Kidney glomerular epithelial cell (primary cell): ENCODE measurements at places on chromosomes 3 and 15.

GRCh38 chr3:190566043-190566933, 52.4 kb downstream of the IL1RAP start:
- DNase-seq = peak; percentile 100

- DNase-seq = peak; percentile 73
Observed at GRCh38 chr3:157436583-157437291, at the start of gene PTX3. Gene PTX3 (plus strand): TSS chr3:157436850. CDS start chr3:157436934, 84 bp downstream.

DNA sequence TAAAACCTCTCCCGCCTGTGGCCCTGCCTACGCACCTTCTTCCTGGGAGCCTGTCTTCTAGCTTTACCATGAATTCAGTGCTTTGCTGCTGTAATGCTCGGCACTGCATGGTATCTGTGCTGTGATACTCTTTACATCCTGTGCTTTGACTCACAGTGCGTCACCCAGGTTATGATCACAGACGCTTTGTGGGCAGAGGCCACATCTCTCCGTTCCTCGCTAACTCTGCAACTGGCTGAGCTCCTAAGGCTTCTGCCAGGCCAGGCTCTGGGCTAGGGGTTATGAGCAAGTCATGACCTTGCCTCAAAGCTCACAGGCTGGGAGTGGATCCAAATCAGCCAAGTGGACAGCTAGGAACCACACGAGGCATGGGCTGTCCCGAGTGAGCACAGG, 23.2 kb downstream of the SPTBN5 start:
- peak; percentile 24 for DNase-seq

DNA sequence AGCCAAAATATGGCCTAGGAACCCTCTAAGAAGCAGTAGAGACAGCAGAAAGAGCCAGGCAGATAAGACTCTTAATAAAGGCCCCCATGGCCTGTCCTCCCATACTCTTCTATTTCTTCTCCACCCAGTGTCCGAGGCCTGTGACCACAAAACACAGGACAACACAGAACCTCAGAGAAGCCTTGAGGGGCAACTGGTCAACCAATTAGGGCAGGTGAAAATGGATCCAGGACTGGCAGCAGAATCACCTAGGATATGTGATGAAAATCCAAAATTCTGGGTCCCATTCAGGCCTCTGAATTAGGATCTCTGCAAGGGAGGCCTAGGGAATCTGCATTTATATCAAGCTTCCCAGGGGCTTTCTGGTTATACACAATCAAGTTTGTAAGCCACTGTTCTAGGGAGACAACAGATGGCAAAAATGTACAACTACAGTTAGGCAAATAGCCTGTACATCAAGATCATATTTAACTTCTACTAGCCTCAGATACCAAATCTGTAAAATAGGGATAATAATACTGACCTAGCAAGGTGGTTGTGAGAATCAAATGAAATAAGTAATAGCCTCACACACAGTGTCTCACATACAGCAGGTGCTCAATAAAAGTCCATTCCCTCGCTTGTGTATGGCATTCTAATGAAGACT, 10.4 kb downstream of the RAB27A start:
- DNase-seq = no peak

- DNase-seq = no peak
Observed at GRCh38 chr15:45262906-45263461, 10.9 kb downstream of the SLC28A2 start.

- no peak for DNase-seq
Observed at GRCh38 chr3:152621967-152622810, 212.7 kb upstream of the P2RY1 start.

DNA sequence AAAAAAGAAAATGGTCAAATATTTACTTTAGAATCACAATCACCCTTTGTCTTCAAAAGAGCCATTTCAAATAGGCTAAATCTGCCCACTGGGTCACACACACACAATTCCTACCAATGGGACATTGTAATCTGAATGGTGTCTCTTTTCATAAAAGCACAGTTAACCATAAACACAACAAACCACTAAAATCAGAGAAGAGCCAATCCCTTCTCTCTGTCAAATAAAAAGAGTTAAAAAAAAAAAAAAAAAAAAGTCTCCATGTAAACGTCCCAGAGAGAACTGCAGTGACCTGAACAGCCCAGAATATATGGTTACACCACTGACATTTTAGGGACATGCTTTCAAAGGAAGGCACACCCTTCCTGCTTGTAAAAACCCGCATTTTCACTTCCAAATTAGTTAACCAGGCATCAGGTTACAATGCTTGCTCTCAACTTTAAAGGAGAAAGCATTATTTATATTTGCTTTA, 63.7 kb downstream of the PRICKLE2 start:
- no peak for DNase-seq

GRCh38 chr3:182028081-182028480, 316.4 kb downstream of the SOX2 start:
- no peak for DNase-seq

- DNase-seq = no peak
Observed at GRCh38 chr15:78360367-78360801, 20.2 kb downstream of the CRABP1 start.

DNA sequence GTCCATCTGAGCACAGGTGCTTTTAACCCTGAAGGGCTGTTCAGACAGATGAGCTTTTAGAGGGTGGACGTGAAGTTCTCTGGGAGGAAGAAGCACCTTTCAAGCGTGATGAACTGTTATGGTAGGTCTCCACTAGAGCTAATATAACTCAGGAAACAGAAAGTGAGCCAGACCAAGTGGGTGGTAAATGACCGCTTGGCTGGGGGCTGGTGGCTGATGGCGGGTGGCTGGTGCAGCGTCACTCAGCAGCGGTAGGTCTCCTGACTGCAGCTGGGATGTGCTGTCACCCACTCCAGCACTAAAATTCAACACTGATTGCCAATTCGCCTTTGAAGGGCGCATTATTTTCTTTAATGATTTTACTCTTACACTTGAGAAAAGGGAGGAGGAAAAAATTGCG, 31.2 kb upstream of the LACTB start:
- DNase-seq = no peak

GRCh38 chr3:128814519-128815317, 64.7 kb upstream of the ACAD9 start:
- DNase-seq = no peak

DNA sequence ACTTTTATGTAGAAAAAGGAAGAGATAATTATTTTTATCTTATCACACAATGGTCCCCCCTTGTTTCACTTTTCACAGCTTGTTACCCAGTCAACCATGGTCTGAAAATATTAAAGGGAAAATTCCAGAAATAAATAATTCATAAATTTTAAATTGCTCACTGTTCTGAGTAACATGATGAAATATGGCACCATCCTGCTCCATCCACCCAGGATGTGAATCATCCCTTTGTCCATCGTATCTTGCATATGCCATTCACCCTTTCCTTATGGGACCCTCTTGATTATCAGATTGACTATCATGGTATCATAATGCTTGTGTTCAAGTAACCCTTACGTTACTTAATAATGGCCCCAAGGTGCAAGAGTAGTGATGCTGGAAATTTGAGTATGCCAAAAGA, 43.7 kb downstream of the ANKRD28 start:
- peak; percentile 16 for DNase-seq

DNA sequence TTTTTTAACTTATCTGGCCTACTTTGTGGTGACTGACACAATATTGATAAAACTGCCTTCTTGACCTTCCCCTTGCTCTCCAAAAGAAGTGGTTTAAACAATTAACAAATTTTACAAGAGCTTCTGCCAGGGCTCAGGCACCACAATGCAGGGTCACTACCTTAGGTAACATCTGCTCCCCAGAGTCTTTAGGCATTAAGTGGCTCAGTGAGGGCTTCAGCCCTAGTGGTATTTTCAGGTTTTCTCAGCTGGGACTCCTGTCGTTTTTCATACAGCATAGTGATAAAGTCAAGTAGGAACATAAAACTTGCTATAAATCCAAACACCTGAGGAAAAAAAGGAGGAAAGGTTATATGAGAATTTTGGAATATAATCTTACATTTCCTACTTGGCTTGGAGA, 18.9 kb downstream of the CMTM6 start:
- no peak for DNase-seq

- peak; percentile 64 for DNase-seq
Observed at GRCh38 chr15:72231833-72232478, 966 bp upstream of the PKM start.

- DNase-seq = no peak
Observed at GRCh38 chr3:194268654-194269512, 82.2 kb downstream of the CPN2 start.

GRCh38 chr3:134677196-134677986, 26.6 kb upstream of the KY start:
- no peak for DNase-seq

DNA sequence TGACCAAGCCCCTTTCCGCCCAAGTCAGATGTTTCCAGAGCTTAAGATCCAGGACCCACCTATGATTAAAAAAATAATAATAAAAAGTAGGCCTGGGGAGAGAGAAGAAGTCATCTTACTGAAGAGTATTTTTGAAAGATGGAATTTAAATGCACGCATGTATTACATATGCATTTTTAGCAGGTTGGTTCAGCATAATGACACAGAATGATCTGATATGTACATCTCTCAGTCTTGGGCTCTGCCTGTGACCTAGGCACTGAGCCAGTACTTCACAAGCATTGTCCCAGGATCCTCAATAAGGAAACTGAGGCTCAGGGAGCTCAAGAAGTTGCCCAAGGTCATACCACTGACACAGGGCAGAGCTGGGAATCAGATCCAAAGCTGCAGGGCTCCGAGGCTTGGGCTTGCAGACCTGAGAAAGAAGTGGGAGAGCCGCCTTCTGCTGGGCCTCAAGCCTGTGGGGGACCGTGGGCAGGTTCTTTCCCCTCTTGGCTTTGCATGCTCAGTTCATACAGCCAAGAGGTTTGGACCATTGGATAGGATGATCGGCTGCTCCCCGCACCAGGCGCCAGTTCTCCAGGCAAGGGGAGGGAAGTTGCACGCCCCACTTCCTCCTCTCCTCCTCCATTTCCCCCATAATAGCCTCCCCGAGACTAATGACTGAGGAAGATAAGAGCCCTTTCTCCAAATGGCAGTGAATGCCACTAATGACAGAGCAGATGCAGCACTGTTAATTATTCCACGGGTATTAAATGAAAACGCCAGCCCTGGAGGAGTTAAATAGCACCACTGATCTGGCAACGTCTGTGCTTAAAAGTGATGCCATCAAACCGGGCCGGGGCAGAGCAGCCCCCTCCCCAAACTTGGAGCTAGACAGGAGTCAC, 6.9 kb downstream of the SLC6A1 start:
- DNase-seq = no peak

DNA sequence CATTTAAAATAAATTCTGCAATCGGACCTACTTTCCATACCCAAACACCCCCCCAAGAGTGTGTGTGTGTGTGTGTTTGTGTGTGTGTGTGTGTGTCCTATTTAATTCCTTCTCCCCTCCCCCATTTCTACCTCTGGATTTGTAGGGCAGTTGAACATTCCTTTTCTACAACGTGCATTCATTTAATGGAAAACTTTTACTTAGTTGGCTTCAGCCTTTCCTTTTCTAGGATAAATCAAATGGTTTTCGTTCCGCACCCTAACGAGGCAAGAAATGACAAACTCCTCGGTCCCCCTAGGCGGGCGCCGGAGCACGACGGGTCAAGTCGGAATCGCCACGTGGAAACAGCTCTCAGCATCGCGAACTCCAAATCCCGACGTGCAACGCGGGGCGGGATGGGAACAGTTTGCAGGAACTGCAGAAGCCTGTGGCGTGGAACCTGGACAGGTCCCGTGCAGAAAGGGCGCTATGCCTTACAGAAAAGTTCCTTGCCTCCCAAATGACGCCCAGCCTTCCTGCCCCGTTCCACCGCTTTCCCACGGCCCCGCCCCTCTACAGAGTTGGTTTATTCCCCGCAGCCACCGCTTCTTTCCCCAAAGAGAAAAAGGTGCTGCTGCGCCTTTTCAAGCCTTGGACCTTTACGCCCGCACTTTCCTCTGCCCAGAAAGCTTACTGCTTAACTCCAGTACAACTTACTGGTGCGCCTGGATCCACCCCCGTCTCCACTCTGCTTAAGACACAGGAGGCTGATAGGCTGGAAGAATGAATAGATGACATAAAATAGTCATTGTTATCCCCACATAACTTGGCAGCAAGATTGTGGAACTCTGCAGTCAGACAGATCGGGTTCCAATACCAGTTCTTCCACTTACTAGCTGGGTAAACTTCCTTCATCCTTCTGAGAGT, 1.1 kb upstream of the EIF2B5 start:
- peak; percentile 71 for DNase-seq

GRCh38 chr3:143226678-143227291, 107.2 kb downstream of the CHST2 start:
- no peak for DNase-seq

- DNase-seq = no peak
Observed at GRCh38 chr3:52623234-52623792, 62.4 kb downstream of the PBRM1 start.

- DNase-seq = peak; percentile 96
Observed at GRCh38 chr3:71537211-71537611, 46.3 kb downstream of the FOXP1 start.

GRCh38 chr3:42507252-42507651, 4.8 kb downstream of the VIPR1 start:
- no peak for DNase-seq

DNA sequence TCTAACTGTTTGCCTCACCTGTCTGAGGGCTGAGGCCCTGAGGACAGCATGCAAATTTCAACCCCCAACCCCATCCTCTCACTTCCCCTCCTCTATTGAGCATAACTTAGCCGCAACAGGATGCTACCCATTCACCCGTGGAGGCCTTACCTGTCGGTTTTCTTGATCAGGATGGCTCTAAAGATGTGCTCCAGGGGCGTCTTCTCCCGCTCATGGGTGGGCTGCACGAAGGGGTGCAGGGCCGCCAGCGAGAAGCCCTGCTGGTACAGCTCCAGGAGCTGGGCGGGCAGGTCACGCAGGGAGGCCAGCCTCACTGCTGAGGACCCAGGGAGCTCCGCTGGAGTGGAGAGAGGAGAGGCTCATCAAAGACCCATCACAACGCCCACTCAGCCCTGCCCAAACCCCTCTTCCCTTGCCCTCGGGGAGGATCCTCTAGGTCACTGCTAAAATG, 79.8 kb downstream of the RFTN1 start:
- DNase-seq = no peak

GRCh38 chr15:67241132-67241855, 13.2 kb downstream of the AAGAB start:
- DNase-seq = no peak

DNA sequence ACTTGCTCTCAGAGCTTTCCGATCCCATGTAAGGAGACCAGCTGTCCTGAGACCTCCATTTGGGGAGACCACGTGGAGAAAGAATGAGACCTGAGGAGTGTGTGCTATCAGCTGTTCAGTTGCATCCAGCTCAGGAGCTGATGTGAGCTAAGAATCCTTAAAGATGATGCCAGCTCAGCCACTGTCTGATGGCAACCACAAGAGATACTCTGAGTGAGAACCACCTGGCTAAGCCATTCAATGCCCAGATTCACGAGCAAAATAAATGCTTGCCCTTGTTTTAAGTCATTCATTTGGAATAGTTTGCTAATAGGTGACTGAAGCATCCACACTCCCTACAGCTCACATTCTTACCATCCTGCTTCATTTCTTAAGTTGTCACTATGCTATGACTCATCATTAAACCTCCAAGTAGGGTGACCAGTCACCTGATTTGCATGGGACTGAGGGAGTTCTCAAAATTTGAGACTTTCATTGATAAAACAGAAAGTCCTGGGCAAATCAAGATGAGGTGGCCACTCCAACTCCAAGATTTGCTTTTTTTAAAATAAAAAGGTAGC, 56.4 kb downstream of the SPTSSB start:
- DNase-seq = peak; percentile 38

GRCh38 chr15:67097930-67098740, 32.7 kb downstream of the SMAD3 start:
- DNase-seq = peak; percentile 37

- DNase-seq = no peak
Observed at GRCh38 chr3:189027626-189028155, 144.1 kb upstream of the TPRG1 start.

- DNase-seq = peak; percentile 47
Observed at GRCh38 chr15:30953731-30954378, 37.6 kb downstream of the MTMR10 start.
